ENCODE measurements at places on chromosomes 4 and X.
A peak's percentile ranks its signal among the peaks of the same experiment; 100 is the strongest.

- no peak for DNase-seq
Measured at GRCh38 chrX:76971393-76972376, 475.5 kb upstream of the FGF16 start.

DNA sequence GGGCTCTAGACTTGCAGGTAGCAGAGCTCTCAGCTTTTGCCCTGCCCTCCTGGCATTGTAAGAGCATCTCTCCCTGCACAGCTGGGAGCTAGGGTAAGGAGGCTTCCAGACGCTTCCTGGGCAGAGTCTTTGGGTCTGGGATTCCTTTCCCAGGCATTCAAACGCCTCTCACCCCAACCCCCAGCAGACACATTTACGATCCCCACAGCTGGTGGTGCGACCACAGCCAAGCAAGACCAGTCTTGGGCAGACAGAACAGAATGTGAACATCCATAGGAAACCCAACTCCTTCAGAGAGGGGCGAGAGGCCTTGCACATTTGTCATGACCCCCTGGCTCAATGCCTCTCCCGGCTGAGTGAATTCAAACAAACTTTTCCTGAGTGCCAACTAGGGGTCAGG, 38.1 kb upstream of the CD99L2 start:
- no peak for DNase-seq

- DNase-seq: peak; percentile 59
Measured at GRCh38 chrX:110156167-110156754, 153.3 kb downstream of the TMEM164 start.

DNA sequence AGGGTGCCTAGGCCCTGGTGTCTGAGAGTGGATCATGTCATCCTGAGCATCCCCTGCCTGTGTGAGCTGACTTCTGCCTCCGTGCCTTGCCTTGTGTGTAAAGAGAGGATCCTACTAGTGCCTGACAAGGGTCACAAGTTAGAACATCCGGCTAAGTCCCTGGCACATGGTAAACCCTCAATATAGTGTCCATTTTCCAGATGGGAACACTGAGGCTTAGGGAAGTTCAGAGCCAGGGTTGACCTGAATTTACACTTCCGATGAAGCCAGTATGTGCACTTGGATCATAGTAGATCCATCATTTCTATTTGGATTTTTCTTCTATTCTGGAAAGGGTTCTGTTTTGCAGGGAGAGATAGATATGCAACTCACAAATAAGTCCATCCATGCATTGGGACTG, 12.5 kb upstream of the PSAPL1 start:
- DNase-seq: no peak

DNA sequence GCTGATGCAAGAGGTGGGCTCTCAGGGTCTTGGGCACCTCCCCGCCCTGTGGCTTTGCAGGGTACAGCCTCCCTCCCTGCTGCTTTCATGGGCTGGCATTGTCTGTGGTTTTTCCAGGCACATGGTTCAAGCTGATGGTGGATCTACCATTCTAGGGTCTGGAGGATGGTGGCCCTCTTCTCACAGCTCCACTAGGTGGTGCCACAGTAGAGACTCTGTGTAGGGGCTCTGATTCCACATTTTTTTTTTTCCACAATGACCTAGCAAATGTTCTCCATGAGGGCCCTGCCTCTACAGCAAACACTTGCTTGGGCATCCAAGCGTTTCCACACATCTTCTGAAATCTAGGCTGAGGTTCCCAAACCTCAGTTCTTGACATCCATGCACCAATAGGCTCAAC, 657.9 kb upstream of the CT83 start:
- DNase-seq: no peak
